Stimulated activated CD4-positive, alpha-beta T cell treated with anti-CD3 and anti-CD28 coated beads, Interleukin-2, amount 100 ng/mL, for 48 hours (primary cell): ENCODE measurements at places on chromosomes 12 and 14.

- DNase-seq: no peak
These were observed 4.3 kb downstream of the GPR132 start for GRCh38 chr14:105060751-105061427.

DNA sequence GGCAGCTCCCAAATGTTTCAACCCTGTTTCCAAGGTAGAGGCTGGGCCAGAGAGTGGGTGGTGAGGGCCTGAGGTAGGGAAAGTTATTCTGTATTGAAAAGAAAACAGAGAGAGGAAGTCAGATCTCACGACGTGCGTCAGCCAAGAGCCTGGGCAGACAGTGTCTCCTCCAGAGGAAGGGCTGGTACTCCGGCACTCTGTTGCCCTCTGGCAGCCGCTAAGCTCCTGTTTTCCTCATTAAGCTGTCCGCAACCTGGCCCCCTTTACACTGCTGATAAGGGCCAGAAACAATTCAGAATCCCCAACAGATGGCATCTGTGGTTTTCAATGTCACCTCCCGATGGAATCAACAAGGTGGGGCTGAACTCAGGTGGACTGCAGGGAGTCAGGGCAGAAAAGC is 26.0 kb upstream of the LTBP2 start:
- no peak for DNase-seq

DNA sequence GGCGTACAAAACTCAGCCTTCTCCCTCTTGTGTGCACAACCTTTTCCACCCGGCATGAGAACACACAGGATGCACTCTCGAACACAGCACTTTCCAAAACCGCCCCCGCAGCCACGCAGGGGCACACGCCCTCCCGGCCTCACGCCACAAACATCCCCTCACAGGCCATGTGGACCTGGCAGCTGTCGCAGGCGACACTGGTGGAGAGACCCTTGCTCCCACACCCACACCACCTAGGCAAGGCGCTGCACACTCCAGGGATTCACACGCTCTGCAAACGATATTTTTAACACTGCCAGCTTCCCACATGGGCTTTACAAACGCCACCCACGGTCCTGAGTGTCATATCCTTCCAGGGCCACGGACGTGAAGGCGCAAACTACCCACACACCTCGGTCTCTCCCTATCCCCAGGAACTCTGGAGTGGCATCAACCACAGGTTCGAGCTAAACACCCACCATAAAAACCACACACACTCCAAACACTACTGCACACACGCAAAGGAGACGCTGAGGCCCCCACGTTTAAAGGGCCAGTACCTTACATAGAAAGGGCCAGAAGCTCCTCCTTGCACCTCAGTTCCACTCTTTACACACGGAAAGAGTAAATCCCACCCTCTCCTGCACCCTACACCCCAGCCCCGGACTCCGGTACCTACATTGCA is 12.4 kb upstream of the ITGB7 start:
- no peak for DNase-seq

DNA sequence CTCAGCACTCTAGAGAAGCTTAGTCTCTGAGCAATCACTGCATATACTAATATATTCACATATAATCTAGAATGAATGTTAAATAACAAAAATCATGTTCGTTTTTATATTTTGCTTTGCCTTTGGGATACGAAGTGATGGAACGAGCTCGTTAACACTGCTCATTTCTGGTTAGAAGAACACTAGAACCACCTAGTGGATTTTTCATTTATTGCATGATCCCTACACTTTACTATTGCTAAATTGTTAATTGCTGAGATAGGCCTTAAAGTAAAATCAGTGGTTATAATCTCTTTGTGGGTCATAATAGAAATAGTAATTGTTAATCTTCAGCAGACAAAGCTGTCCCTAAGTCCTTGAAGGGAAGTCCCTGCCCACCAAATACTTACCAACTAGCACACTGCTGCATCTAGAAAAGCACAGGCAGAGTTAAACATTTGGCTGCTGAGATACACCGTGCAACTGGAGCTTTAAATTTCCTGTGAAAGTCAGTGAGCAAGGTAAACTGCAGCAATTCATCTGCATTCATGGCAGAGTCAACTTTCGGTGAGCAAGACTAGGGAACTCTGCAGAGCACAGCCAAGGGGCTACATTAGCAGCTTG is 353.7 kb downstream of the APAF1 start:
- no peak for DNase-seq

- no peak for DNase-seq
These were observed 11.9 kb downstream of the CACNA2D4 start for GRCh38 chr12:1906579-1906978.

- no peak for DNase-seq
These were observed 35.7 kb downstream of the LGR5 start for GRCh38 chr12:71475280-71475679.

DNA sequence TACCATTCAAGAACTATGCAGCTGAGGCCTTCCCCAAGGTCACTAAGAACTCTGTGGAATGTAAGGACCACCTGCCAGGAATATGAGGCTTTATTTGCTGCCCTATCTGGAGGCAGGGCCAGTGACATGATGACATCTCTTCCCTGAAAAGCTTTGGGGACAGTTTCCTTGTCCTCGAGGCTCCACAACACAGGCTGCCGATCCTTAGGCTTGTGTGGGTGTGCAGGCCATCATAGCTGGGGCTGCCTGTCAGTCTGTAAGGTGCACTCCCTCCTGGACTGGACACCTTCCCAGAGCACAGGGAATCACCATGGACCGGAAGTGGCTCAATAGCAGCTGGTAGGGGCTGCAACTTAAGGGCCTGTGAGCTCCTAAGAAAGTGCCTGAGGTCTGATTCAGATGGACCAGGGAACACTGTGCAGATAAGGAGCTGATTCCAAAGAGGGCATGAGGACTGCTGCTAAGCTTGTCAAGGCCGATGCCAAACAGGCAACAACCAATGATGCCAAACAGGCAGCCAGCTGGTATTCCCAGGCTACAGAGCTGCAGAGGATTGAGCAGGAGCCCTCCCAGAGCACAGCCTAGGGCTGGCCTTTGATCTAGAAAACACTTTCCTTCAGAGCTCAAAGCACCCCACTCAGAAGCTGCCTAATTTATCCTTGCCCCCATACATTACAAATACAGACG is 84.3 kb downstream of the CRACR2A start:
- DNase-seq: no peak

GRCh38 chr14:22463763-22464173 is 125.3 kb downstream of the DAD1 start:
- no peak for DNase-seq

DNA sequence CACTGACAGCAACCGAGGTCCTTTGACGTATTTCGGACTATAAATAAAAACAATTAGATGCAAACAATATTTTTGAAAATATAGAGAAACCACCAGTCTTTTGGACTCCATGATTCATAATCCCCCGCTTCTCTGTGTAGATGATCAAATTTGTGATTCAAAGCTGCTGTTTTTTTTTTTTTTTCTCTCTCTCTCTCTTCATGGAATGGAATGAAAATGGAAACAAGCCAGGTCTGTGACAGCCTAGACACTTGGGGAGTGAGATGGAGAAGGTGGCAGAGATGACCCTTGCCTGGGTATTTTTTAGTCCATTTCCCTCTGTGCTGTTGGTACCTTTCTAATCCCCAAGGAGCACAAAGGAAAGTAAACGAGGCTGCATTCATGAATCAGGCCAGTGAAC is 248.5 kb downstream of the GLT1D1 start:
- DNase-seq: no peak

GRCh38 chr14:34837801-34838322 is 37.3 kb downstream of the BAZ1A start:
- no peak for DNase-seq

- DNase-seq: no peak
These were observed 88.9 kb upstream of the FRMD6 start for GRCh38 chr14:51562816-51563215.

DNA sequence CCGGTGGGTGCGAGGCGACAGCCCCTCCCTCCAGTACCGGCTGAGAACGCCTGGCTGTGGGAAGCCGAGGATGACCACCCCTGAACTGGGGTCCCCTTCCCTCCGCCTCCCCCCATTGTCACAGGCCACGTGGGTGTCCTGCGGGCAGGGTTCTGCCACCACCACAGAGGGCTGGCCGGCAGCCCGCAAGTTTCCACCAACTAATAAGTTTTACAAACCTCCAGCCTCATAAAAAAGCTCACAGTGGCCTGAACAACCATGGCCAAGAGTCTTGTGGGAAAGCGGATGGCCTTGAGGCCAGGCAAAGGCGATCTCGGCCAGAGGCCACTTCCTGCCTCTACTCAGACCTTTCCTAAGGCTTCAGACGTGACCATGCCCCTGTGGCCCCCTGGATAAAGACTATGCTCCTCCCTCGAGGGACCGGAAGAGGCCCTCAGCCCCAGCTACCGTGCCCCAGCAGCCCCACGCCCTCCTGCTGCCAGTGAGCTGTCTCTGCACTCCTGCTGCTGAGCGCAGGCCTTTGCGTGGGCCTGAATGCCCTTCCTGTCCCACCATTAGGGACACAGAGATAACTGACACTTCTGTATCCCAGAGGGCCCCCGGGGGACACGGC is 46.1 kb upstream of the DLK1 start:
- no peak for DNase-seq

- DNase-seq: no peak
These were observed 57.6 kb downstream of the SCARB1 start for GRCh38 chr12:124805876-124806668.

DNA sequence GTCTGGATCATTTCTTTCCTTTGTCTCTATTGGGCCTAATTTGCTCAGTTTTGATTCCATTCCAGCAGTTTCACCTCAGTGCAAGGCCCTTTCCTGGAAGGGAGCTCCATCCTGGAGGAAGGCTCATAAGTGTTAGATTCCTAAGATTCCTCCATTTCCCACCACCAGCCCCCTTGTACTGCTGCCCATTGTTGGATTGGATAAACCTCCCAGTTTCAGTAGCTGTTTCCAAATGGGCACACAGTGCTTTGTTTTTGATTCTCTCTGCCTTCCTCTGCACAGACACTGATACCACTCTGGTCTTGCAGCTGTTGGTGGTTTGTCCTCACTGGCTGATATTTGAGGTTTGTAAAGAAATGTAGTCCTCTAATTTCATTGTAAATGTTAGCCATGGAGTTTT is 158.9 kb downstream of the SLC15A5 start:
- DNase-seq: no peak

DNA sequence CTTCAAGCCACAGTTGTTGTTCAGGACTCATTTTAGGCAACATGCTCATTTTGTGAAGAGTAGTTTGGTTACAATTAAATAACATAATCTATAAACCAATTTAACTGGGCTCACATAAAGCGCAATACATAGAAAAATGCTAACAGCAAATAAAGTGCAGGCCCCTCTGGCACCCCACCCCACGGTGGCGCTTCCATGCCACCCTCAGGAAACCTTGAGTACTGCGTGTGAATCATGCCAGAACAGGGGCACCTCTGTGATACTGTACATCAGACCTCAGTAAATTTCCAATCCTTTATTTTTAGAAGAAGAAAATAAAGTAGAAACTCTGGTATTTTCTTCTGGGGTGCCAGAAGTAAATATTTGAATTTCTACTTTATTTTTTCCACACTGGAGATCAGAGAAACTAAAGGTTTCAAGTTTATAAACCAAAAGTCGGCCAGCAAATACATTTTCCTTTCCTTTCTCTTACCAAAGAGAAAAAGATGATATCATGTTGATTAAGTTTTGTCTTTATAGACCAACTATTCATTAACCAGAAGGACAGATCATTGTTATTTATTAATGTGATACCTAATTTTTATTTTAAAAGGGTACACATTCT is 316.8 kb downstream of the PAWR start:
- DNase-seq: peak; percentile 2

DNA sequence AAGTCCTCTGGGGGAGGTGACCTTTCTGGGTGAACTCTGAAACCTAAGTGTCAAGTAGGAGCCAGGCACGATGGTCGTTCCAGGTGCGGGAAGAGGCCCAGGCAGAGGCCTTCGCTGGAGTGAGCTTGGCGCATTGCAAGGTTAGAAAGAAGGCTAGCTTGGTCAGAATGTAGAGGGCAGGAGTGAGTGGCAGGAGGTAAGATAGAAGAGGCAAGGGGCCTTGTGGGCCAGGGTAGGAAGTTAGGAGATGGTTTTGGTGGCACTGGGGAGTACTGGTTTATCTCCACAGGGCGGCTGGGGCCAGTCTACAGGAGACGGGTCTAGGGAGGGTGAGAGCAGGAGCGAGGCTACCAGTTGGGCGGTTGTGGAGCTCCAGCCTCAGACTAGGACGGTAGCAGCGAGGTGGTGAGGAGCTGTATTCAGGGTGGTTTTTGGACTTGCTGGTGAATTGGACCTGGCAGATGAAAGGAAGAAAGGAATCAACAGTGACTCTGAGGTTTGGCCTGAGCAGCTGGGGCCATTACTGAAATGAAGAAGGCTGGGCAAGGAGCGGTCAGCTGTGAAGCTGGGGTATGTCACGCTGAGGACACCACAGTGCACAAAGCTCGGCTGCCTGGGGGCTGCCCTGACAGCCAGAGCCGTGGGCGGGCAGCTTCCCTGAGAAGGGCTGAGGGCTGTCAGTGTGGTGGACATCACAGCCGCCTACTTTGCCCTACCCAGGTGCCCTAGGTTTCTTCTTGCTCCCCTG is 9.0 kb downstream of the MLXIP start:
- DNase-seq: no peak

GRCh38 chr14:103740991-103741689 is 25.5 kb downstream of the ZFYVE21 start:
- DNase-seq: no peak

GRCh38 chr14:78075555-78076277 is 94.5 kb upstream of the NRXN3 start:
- no peak for DNase-seq

DNA sequence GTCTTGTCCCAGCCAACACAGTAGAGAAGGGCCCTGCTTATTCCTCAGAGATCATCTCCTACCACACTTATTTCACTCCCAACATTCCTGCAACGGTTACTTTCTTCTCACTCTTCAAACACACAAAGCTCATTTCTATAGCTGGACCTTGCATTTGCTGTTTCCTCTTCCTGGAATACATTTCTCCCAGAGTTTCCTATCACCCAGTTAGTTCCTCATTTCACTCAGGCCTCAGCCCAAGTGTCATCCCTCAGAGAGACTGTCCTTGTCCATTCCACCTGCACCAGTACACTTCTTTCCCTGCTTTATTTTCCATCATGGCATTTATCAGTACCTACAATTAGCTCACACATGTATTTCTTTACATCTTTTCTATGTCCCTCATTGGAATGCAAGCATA is 14.7 kb upstream of the STK38L start:
- no peak for DNase-seq

- no peak for DNase-seq
These were observed 55.5 kb downstream of the RDH12 start for GRCh38 chr14:67757175-67757574.

- DNase-seq: no peak
These were observed 96.2 kb downstream of the BTG1 start for GRCh38 chr12:92049403-92049802.

GRCh38 chr12:76008428-76008827 is 23.1 kb downstream of the PHLDA1 start:
- DNase-seq: no peak
